ENCODE measurements at places on chromosomes 3 and 15.
A peak's percentile ranks its signal among the peaks of the same experiment; 100 is the strongest.

DNA sequence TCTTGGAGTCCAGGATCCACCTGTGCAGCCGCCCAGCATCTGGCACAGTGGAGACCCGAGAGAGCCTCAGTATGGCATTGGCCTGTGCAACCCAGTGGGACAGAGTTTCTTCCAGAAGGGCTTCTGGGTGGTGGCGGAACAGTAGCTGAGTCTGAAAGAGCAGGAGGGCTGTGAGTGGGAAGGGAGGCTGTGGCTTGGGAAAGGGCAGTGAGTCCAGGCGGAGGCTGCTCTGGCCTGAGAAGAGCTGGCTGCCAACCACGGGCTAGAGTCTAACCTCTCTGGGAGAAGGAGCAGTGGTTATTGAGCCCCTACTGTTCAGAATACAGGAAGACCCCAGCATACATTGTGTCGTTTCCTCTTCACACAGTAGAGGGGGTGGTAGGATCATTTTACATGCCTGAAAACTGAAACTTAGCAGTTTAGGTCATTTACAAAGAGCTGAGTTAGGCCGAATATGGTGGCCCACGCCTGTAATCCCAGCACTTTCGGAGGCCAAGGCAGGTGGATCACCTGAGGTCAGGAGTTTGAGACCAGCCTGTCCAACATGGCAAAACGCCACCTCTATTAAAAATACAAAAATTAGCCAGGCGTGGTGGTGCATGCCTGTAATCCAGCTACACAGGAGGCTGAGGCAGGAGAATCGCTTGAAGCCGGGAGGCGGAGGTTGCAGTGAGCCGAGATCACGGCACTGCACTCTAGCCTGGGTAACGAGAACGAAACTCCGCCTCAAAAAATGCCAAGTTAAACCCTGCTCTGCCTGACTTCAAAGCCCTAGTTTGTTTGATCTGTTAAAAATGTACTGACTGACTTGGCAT, 3.2 kb downstream of the AEN start:
- no peak for DNase-seq

- no peak for DNase-seq
Measured at GRCh38 chr3:143763564-143764162, 84.6 kb downstream of the SLC9A9 start.

DNA sequence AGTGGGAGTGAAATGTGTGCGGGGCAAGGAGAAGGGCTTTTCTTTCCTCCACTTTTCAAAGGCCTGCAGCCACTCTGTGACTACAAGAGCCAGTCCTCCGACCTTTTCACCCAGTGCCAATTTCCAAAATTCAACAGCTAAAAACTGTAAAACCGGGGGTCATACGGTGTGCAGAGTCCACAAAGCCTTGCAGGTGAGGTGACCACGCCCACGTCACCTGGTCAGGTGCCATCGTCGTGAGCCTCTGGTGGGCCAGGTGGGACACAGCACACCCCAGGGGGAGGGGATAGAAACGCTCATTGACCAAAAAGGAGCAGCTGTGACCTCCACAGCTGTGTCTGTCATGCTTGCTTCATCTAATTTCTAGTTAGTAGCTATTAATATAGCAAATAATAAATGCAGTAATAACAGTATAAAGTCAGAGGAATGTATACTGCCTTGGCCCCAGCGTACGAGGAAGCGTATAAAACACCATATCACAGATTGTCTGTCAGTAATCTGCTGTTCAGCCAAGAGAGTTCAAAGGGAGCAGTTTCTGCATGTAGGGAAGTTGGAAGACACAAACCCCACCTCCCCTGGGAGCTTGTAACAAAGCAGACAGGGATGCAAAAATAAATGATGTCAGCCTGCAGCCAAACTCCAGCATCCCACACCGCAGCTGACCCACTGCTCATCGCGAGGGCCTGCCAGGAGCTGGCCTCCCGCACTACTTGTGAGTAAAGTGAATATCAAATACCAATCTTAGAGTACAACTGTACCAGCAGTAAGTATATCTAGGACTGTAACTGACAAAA, 86.7 kb downstream of the VGLL4 start:
- DNase-seq: no peak

- DNase-seq: no peak
Measured at GRCh38 chr3:109553591-109554371, 216.4 kb upstream of the DPPA4 start.

GRCh38 chr3:103085465-103085864, 650.6 kb downstream of the ZPLD1 start:
- no peak for DNase-seq

- no peak for DNase-seq
Measured at GRCh38 chr3:94735354-94735753, 672.5 kb downstream of the NSUN3 start.

DNA sequence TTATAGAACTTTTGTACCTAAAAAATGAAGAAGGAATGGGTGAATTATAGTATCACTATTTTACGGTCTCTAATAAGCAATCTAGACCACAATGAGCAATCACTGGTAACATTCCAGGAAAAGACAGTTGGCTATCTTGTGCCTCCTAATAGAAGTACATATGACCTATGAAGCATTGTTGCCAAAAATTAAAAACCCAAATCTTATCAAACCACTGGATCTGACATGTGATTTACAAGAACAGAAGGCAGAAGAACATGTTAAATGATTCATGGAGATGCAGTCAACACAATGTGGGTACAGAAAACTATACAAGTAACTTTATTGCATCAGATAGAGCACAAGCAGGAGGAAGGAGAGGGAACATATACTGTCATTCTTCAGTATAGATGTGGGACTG, 14.5 kb upstream of the HYKK start:
- no peak for DNase-seq

DNA sequence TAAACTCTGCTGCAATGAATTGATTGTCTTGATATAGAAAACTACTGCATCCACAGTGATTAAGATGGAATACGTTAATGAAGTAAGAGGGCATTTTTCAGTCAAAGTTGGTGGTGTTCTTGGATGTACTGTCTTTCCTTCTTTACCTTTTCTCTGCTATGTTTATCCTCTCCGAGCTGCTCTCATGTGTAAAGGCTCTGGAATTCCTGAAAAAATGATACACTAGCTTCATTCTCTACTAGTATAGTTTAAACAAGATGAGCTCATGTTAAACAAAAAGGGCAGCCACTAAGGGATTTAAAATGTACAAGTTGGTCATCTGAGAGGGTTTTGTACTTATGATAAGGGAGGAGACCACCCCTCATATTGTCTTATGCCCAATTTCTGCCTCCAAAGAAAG, 504.6 kb upstream of the NECTIN3 start:
- no peak for DNase-seq

DNA sequence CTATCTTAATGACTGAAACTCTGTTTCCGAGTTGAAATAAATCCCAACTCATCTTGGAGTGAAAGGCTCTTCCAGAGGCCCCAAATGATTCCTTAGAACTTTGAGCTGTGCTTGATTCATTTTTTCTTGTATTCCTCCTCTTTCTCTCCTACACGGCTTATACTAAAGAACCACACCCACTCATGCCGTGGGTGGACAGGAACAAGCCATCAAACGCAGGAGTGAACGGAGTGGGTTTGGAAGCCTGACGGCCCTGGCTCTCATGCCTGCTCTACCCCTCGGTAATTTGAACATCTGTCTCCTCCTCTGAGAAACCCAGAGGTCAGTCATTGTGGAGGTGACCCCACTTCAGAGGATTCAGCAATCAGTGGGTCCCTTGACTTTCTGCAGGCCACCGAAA, 236.5 kb downstream of the AGBL1 start:
- DNase-seq: no peak

- DNase-seq: no peak
Measured at GRCh38 chr15:83657549-83657948, 3.6 kb downstream of the ADAMTSL3 start.

DNA sequence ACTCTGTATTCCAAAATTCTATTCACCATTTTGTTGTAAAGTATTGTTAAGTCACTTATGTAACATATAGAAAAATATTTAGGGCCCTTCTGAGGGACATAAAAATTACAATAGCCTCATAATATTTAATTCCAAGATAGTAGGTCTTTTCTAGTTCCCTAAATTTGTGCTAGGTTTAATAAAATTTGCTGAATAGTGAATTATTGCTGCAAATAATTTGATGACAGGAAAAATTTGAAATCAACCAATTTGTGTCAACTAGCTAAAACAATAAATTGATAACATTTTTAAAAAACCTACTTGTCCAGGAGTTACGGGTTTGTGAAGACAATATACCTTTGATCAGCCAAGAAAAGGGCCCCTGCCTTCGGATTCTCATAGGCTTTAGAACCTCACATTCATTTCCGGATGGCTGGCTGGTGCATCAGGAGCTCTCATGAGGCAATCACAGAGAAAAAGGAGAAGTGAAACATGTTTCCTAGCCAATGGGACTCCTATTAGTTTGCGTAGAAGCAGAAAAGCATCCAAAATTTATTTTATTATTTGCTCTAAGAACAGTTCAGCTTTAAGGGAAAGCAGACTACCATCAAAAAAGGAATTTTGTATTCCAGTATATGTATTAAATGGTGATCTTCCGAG, 177.2 kb downstream of the LRRC3B start:
- no peak for DNase-seq

GRCh38 chr15:75360391-75360790, 8.0 kb downstream of the MAN2C1 start:
- no peak for DNase-seq

GRCh38 chr15:43777267-43777914, 625 bp upstream of the ELL3 start:
- peak; percentile 66 for DNase-seq

DNA sequence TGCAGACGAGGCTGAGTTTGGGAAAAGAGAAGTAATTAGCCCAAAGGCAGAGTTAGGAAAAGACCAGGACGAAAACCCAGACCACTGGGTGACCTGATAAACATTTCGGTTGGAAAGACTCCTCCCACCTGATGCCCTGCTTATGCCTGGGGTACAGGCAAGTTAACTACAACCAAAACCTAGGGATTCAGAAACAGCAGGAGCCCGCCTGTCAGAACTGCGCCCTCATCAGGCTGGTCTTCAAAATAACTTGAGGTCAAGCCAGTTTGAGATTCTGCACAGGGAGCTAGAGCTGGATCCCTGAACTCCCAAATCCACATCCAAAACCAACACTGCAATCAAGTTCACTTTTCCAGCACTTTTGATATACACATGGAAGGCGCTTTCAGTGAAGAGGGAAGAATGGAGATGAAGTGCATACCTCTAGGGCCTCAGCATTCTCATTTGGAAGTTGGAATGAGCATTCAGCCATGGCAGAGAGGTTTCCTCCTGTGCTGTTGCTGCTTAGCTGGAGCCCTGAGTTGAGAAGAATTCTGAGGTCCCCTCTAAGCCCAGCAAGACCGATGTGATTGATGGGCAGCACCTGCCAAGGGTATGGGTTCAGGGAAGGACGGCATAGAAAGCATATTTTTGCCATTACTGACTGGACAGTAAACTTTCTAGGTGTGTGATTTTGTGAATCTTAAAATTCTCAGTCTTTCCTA, 11.6 kb downstream of the TSEN2 start:
- no peak for DNase-seq

DNA sequence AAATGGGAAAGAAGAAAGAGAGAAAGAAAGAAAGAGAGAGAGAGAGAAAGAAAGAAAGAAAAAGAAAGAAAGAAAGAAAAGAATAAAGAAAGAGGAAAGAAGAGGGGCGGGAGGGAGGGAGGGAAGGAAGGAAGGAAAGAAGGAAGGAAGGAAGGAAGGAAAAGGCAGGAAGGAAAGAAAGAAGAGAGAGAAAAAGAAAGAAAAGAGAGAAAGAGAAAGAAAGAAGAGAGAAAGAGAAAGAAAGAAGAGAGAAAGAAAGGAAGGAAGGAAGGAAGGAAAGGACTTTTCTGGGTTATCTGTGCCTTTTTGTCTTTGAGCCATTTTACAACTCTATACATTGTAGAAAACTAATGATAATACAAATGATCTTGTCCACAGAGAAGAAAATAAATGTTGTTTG, 136.6 kb upstream of the SMAD3 start:
- no peak for DNase-seq

- DNase-seq: no peak
Measured at GRCh38 chr15:49832511-49832910, 211.7 kb downstream of the DTWD1 start.

DNA sequence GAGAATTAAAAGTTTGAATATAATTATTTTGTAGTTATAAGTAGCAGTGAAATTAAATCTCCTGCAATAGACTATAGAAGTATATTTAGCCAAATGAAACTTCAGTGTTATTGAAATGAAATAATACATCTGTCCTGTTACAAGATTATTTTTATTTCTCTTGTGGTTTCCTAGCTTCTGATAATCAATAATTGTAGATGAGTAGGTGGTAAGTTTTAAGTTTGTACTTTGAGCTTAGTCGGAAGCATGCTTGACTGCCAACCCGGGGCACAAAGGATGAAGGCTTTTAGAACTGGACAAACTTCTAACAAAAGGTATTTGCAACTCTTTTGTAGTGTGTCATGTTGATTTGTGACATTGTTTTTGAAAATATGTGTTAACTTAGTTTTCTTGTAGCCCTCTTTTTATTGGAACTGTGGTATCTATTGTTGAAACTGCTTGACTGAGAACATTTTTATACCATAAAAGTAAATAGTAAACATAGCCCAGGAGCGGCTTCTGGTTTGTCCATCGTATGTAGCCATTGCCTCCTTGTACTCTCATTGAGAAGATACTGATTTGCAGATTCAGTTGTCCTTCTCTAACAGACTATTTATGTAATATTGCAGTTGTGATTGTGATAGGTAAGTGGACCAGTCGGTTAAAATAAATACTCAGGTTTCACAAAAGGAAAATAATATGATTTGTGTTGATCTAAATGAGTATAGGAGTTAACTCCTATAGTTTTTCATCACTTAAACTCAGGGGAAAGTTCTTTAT, 2.9 kb downstream of the CTNNB1 start:
- no peak for DNase-seq

DNA sequence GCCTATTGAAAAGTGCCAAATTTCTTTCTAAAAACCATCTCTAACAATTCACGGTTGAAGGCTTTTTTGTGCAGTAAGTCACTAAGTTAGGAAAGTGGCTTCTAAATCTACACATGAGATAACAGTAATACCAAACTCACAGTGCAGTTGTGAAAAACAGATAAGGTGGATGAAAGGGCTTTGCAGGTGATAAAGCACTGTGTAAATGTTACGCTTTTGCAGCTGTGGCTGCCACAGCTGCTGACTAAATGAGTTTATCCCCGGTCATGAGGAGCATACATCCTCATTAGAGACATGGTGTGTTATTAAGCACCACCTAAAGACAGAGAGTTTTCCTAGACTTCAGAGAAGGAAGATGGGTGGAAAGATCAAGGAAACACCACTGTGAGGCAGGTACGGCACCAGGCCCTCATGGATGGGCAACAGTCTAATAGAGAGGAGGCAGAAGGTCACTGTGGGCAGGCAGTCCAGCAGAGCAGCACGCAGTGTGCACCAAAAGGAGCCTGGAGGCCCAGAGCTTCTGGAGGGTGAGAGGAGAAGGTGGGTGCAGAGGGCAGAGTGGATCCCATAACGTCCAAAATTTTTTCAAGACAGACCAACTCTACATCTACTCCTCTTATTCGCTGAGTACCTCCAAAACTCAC, 68.5 kb downstream of the FMN1 start:
- DNase-seq: no peak

- no peak for DNase-seq
Measured at GRCh38 chr3:11437506-11437905, 165.3 kb downstream of the ATG7 start.
